ENCODE measurements at places on chromosomes 6 and 20.

DNA sequence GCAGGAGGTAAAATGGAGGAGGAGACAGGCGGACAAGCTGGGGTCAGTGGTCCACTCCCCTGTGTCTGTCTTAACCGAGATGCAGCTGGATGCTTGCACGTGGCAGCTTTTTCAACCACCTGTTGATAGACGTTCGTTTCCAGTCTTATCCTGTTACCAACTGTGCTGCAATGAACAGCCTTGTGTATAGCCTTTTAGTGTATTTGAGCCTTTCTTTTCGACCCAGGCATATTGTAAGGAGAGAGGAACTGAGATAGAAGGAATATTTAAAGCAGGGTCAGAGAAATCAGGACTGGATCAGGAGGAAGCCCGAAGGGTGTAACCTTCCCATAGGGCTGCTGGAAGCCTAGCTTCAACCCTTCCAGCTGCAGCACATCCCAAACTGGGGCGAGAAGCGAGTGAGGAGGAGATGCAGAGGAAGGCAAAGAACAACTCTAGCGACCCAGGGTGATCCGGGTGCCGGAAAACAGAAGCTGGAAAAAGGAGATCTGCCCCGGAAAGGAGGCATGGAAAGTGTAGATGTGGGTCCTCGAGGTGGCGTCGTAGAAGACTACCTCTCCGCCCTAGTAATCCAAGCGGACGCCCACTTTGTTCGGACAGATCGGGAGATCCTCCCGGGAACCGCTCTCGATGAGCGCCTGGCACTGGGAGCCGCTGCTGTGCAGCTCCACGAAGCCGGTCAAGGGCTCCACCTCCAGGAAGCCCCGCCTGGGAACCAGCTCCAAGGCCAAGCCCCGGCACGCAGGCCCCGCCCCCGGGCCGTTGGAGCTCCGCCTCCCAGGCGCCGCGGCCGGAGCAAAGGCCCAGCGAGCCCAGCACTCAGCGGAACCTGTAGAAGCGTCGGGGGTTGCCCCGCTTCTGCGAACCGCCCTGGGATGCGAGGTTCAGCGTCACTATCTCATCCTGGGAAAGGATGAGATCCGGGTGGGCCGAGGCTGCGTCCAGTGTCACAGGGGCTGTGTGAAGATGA is 11.2 kb downstream of the TRIM31 start:
- peak; percentile 96 for DNase-seq

GRCh38 chr6:74851596-74851995 is 354.3 kb downstream of the COL12A1 start:
- no peak for DNase-seq

- peak; percentile 93 for DNase-seq
These were observed 32.2 kb downstream of the ILRUN start for GRCh38 chr6:34664256-34664971.

- no peak for DNase-seq
These were observed 18.9 kb downstream of the NHSL1 start for GRCh38 chr6:138480279-138480949.

DNA sequence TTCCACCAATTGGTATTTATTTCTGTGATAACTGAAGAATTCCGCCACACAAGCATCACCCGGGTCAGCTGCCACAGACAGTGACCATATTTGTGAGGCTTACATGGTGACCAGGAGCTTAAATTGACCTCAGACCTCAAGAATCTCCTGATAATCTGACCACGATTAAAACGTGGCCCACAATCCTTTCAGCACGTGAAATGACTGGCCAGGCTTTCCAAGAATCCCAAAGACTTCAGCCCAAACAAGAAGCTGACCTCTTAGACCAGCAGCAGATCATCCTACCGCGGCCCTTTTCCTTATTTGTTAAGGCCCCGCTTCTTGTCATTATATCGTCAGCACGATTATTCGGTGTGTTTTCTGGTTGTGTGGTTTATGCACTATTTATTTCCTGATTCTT is 45.6 kb upstream of the CD93 start:
- peak; percentile 86 for DNase-seq

- no peak for DNase-seq
These were observed 11.3 kb downstream of the SLC17A5 start for GRCh38 chr6:73642530-73642929.

DNA sequence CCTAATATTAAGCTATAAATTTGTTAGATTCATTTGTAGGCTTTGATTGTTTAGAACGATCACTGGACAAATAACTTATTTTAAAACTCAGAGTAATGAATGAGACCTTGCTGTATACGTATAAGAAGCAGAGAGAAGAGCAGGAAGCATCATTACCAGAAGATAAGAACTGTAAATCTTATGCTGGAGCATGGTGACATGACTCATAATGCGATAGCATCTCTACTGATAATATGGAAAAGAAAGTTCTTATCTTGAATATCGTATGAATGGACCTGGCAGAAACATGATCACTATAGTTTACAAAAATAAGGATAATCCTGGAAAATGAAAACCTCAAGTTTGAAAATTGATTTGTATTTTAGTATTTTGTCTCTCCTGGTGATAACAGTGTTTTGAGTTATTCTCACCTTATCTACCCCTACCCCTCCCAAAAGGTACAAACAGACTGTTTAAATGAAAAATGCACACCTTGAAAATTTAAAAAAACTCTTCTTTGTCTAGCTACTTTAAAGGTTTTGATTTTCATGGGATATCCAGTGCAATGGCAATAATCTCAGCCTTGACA is 2.0 kb upstream of the ZSCAN26 start:
- DNase-seq: no peak

DNA sequence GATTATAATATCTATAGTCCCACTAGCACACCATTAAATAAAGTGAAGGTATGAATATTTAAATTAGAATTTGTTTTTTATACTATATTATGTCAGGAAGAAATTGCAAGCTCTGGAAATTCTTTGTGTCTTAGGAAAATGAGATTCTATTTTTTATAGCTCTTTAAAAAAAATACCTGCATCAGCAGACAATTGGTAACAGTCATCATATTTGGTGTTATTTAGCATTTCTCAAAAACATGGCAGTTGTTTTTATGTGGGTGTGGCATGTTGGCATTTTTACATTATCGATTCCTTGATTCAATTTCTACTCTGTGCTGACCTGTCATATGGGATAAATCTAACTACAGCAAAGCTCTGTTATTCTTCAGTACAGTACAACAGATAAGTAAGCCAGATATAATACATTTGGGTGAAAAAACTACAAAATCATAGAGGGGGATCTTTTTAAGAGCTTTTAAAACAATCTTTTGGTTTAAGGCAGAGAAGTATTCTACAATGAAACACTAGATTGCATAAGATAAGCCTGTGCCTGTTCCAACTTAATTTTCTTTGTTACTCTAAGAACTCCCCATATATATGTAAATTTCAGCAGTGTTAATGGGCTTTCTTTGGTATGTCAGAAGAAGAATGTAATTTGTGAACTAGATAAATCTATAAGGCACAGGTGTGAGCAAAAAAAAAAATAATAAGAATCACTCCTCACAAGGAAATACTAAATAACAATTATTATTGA is 71.5 kb downstream of the LAMA2 start:
- DNase-seq: no peak

DNA sequence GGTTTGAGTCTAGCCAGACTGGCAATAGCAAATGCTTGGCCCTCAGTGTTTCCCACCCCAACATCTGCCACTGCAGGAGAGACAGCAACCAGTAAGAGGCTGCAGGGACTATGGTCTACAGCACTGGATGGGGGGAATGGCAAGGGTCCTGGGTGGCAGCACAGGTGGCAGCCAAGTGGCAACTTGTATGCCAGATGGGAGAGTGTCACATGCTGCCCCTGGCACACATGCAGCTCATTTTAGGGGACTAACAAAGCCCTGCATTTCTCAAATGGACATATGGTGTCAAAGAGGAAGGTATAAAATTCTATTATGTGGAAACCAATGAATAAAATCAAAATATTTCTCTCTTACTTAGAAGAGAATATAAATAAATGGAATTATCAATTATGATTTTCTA is 298.7 kb upstream of the MARCKS start:
- no peak for DNase-seq

GRCh38 chr20:31835554-31835953 is 9.8 kb downstream of the FOXS1 start:
- no peak for DNase-seq

- no peak for DNase-seq
These were observed 134.3 kb upstream of the SASH1 start for GRCh38 chr6:148208298-148208697.

- no peak for DNase-seq
These were observed 1.1 kb upstream of the SIM1 start for GRCh38 chr6:100465701-100466409.

GRCh38 chr20:48201188-48201587 is 415.9 kb upstream of the SULF2 start:
- DNase-seq: no peak

DNA sequence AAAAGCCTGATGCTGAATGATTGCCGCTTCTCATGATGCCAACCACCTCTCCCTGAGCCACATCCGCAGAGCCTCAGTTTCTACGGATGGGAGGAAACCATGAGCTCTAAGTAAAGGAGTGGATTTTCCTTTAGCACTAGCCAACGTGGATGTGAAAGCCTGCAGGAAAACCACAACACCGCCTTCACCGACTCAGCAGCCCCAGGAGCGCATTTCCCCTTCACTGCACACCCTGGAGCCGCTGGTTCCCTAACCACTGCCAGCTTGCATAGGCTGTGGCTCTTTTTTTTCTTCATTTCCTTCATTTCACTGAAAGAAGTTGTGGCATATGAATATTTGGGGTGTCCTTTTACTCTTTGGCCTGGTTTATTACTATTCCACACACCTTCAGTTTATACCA is 50.5 kb upstream of the SSTR4 start:
- DNase-seq: no peak

- DNase-seq: peak; percentile 66
These were observed 125.3 kb upstream of the SLC2A12 start for GRCh38 chr6:134177753-134178160.

GRCh38 chr6:14543971-14544585 is 426.5 kb downstream of the CD83 start:
- DNase-seq: no peak

- DNase-seq: no peak
These were observed 9.9 kb upstream of the PCIF1 start for GRCh38 chr20:45924391-45925261.

GRCh38 chr6:4412488-4412887 is 277.1 kb upstream of the ECI2 start:
- no peak for DNase-seq

DNA sequence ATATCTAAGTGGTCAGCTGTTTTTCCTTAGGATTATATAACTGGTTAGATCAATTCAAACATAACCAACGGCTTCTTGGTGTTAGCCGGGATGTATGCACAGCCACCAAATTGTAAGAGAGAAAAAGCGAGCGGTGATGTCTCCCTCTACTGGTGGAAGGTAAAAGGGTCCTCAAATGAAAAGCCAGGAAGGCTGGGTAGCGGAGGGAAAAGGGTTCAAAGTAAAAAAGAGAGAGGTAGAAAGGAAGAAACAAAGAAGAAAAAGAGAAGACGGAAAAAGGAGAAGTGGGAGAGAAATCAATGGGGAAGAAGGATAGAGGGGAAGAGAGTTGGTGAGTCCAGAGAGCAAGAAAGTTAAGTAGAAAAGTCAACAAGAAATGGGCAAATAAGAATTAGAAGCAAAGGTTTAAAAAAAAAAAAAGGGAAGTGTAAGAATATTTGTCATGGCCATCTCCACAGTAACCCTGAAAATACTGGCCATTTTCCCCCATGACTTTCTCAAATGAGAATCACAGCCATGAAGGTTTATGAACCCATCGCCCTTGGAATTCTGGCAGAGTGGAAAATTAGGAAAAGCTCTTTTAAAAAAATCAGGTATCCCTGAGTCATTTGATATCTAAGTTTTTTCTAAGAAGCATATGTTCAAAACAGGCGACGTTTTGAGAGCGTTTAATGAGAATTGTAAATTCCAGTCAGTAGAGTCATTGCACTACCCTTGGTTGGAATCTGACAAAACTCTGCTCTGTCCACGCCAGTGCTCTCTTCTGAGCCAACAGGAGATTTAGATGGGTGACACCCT is 155.6 kb upstream of the SNX9 start:
- DNase-seq: peak; percentile 90

- DNase-seq: no peak
These were observed 1455.3 kb downstream of the GRIK2 start for GRCh38 chr6:102848796-102849195.

- DNase-seq: no peak
These were observed 68.5 kb upstream of the TENT5A start for GRCh38 chr6:81820980-81821379.

GRCh38 chr6:21321076-21321475 is 272.5 kb upstream of the SOX4 start:
- no peak for DNase-seq

- no peak for DNase-seq
These were observed 233.7 kb upstream of the ARID1B start for GRCh38 chr6:156543431-156543830.

DNA sequence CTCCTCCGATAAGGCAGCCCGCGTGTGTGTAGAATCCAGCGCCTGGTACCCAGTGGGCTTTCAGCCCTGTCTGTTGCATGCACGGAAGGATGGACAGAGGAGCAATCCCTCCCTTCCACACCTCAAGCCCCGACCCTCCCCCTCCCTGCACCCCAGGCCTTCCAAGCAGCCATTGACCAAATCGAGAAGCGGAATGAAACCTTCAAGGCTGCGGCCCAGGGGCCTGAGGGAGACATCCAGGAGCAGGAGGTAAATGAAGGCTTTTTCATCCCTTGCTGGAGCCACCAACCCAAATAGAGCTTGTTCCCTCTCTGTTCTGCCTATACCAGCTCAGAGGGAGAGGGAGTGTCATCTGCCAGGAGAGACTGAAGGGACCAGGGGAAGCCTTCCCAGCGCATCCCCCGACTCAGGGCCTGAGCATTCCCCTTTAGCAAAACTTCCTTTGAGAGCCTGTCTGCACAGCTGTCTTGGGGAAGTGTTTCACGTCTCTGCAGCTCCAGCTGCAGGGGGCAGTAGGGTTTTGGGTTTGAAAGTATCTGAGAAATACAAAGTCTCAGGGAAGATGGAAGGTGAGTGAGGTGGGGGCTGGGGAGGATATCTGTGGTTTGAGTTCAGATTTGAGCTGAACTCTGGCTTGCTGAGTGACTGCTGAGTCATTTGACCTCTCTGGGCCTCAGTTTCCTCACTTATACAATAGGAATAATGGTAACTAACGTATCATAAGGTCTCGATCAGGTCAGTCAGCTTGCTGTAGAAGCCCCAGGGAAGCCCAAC is 16.1 kb downstream of the FGD2 start:
- peak; percentile 91 for DNase-seq

GRCh38 chr20:36886859-36887751 is 11.2 kb downstream of the TLDC2 start:
- peak; percentile 90 for DNase-seq

DNA sequence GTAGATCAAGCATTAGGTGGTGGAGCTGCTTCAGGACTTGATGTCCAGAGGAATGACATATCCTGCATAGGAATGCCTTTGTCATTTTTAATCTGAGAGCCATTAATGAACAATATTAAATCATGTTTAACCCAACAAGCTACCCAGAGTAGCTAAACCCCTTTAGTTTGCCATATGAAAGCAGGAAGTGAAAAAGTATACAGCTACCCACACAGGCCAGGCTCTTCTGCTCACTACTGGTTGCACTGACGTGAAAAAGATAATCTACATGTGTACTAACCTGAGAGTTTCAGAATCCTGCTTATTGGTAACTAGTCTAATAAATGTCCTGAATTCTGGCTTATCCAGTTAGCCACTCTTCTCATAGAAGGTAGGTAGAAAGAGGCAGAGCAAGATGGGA is 19.9 kb downstream of the GLYATL3 start:
- no peak for DNase-seq

All from OCI-M1 (cell line).